ENCODE measurements at places on chromosomes 3 and 15.

GRCh38 chr3:128198313-128198712, 45.0 kb downstream of the EEFSEC start:
- DNase-seq = no peak

DNA sequence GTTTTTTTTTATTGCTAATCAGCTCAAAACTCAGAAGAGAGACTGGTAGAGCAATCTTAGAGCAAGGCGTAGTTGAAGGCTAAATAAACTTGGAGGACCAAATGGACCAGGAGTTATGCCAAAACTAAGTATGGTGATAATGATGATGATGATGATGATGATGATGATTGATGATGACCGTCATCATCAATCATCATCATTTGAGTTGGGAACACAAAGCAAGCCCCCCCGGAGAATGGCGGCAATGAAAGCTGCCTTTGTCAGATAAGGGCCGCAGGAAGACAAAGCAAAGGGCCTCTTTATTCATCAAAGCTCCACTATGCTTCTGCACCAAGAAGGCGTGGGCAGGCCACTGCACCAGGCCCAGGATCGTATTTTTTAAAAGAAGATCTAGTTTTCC, 82.1 kb upstream of the RAD18 start:
- DNase-seq = no peak

DNA sequence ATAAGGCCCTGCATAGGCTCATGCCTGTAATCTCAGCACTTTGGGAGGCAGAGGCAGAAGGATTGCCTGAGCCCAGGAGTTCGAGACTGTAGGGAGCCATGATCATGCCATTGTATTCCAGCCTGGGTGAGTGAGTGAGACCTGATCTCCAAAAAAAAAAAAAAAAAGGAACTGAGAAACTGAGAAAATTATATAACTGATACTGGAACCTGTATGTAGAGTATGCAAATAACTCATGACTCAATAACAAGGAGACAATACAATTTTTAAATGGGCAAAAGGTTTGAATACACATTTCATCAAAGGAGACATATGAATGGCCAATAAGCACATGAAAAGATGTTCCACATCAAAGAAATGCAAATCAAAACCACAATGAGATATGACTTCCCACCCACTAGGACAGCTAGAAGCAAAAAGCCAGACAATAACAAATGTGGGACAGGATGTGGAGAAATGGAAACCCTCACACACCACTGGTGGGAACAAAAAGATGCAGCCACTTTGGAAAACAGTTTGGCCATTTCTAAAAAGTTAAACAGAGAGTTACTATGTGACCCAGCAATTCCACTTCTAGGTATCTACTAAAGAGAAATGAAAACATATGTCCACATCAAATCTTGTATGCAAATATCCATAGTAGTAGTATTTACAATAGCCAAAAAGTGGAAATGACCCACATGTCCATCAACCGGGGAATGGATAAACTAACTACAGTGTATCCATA, 70.7 kb downstream of the IQSEC1 start:
- DNase-seq = no peak

DNA sequence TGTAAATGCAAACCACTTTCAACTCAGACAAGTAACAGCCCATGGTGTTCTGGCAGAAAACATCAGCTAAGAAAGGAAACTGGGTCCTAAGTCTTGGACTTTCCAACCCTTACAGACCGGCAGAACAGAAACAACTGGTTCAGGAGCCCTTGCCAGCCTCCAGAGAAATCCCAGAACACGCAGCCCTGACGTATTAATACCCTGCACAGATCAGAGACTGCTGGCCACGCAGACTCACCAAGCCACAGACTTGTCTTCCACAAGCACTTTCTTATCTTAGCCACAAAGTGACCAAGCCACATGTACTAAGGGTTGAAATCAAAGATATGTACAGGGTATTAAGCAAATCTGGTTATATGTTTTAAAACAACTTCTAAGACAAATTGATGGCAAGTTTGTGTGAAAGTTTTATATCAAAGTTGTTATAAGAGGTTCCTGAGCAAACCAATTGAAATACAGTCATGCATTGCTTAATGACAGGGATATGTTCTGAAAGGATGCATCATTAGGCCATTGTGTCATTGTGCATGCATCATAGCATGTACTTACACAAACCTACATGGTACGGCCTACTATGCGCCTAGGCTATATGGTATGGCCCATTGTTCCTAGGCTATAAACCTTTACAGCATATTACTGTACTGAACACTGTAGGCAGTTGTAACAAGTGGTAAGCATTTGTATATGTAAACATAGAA, 36.8 kb downstream of the BTD start:
- no peak for DNase-seq

GRCh38 chr15:80207887-80208286, 44.1 kb downstream of the CTXND1 start:
- no peak for DNase-seq

- no peak for DNase-seq
These were observed 143.4 kb downstream of the EEFSEC start for GRCh38 chr3:128296469-128297251.

DNA sequence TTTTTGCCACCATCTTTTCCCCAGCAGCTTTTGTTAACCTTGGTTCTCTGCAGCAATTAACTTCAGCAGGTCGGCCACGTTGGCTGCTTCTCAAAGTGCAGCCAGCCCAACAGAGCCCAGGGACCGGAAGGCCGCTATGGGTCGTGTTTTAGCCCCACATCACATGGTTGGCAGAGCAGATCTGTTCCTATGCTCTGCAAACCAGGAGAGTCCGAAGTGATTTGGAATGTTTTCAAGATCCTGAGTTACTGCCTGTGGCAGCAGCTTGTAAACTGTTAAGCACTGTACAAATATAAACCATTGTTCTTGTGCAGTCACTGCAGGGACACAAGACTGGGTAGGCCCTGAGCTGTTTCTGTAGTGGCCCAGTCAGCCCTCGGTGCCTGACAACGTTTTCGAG, 69.6 kb upstream of the MYZAP start:
- no peak for DNase-seq

GRCh38 chr3:186080849-186081438, 27.9 kb downstream of the ETV5 start:
- no peak for DNase-seq

DNA sequence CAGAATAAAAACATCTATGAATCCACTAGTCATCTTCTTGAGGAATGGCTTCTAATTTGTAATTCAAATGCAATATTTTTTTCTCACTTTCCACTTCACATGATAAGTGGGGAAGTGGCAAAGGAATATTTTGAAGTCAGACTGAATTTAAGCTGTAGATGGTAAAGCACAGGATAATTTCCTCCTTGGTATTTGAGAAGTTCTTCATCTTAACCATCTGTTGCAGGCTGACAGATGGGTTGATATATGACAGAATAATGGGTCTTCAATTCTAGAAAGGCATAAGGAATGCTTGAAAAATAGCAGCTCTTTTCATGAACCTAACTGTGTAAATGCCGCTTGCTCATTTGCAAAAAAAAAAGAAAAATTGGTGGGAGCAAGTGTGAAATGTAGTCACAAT, 66.5 kb upstream of the SNTN start:
- no peak for DNase-seq

GRCh38 chr15:91102546-91103330, 2.7 kb downstream of the SV2B start:
- no peak for DNase-seq

- no peak for DNase-seq
These were observed 65.9 kb upstream of the FEZF2 start for GRCh38 chr3:62439176-62439813.

GRCh38 chr3:24154013-24154695, 209.1 kb downstream of the NR1D2 start:
- DNase-seq = no peak

DNA sequence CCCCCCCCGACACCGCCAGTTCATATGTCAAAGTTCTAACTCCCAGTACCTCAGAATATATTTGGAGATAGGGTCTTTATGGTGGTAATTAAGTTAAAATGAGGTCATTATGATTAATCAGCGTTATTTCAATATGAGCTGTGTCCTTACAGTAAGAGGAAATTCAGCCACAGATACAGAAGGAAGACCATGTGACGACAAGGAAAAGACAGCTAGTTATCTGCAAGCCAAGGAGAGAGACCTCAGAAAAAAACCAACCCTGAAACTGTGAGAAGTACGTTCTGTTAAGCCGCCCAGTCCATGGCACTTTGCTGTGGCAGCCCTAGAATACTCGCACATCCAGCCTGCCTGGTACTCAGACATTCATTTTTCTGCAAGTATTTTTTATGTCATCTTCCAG, 62.3 kb upstream of the ARL8B start:
- DNase-seq = no peak

- DNase-seq = no peak
These were observed 12.8 kb upstream of the PPARG start for GRCh38 chr3:12275974-12276650.
